Progenitor cell of endocrine pancreas (in vitro differentiated cells): ENCODE measurements at places on chromosomes 6 and 20. TPM values are rescaled to one million over a fixed set of nuclear protein-coding genes. Genes with fewer than 3 reads are reported as not detected.
A peak's percentile ranks its signal among the peaks of the same experiment; 100 is the strongest.

The BEND6 gene
- 0.46 and 0.64 TPM in 2 replicates for total RNA-seq

- peak overlapping the region; percentile 26 for H3K27ac ChIP-seq
- H3K27me3 ChIP-seq: peaks cover 11% of the 10 kb centered on the region
- no peak overlapping the region for H3K4me3 ChIP-seq
These were observed 426.9 kb upstream of the JARID2 start for GRCh38 chr6:14819001-14819400.

The PACRG gene
- total RNA-seq: 2.4 TPM in 2 replicates

The SLC4A11 gene
- 1.9 and 2.0 TPM in 2 replicates for total RNA-seq

The MYH7B gene
- 0.98 and 1.2 TPM in 2 replicates for total RNA-seq

The EFCAB8 gene
- total RNA-seq: 0.29 and 0.91 TPM in 2 replicates

DNA sequence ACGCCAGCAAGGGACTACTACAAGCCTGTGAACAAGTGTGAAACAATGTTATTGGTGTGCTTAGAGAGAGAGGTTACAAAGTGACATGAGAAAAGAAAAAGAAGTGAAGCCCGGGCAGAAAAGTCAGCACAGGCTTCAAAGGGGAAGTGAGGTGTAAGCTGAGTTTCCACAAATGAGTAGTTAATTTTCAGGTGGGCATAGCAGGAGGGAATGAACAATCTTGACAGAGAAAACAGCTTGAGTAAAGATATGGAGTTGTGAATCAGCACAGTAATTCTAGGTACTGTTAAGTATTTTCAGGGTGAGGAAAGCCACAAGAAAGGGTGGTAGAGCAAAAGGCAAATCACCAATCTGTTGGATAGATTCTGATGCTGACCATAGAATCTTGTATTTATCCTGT is 4.3 kb downstream of the KCNQ5 start:
- peaks cover 46% of the 10 kb centered on the region for H3K27me3 ChIP-seq
- no peaks in the 10 kb centered on the region for H3K36me3 ChIP-seq
- H3K4me3 ChIP-seq: no peak overlapping the region
- no peak overlapping the region for H3K27ac ChIP-seq
- H3K4me1 ChIP-seq: peaks cover 10% of the 10 kb centered on the region
